ENCODE measurements at places on chromosomes 1 and 21.

DNA sequence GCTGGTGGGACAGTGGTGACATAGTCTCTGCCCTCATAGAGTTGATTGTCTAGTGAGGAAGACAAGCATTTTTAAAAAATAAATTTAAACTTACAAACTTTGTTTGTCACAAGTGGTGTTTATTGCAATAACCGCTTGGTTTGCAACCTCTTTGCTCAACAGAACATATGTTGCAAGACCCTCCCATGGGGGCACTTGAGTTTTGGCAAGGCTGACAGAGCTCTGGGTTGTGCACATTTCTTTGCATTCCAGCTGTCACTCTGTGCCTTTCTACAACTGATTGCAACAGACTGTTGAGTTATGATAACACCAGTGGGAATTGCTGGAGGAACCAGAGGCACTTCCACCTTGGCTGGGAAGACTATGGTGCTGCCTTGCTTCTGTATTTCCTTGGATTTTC is 58.4 kb downstream of the LAMC2 start:
- DNase-seq: no peak

DNA sequence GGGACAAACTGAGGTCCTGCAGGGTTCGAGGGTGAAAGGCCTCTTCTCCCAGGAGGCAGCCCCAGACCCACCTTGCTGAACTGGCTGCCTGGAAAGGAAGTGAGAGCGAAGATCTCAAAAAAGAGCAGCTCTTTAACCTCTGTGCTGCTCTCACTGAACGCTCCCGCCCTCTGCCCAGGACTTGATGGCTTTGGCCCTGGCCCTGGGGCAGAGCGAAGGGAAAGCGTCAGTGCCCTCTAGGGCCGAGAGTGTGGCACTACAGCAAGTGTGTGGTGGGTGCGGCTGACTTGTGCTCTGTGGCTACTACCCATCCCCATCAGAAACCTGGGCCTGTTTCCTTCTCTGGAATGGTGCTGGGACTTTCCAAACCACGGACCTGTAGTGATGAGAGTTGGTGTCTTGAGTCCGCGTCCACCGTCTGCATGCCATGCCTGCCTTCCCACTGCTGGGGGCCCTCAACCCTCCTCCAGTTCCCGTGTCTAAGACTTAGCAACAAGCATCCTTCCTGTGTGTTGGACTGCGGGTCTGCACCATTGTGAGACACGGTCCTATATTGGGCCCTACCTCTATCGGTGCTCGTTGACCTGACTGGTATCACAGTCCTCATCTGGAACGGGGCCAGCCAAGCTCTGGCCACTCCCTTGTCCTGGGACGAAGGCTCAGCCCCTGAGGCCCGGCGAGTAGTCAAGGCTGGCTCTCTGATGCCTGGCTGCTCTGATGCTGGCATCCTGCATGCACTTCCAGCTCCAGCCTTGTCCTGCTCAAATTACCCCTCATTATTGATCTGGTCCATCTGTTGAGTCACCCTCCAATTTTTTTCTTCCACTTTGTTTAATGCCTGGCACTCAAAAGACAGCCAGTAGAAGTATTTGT is 180.3 kb downstream of the DISC1 start:
- peak; percentile 53 for DNase-seq

GRCh38 chr1:1118876-1119220 is 3.0 kb upstream of the C1orf159 start:
- no peak for DNase-seq

DNA sequence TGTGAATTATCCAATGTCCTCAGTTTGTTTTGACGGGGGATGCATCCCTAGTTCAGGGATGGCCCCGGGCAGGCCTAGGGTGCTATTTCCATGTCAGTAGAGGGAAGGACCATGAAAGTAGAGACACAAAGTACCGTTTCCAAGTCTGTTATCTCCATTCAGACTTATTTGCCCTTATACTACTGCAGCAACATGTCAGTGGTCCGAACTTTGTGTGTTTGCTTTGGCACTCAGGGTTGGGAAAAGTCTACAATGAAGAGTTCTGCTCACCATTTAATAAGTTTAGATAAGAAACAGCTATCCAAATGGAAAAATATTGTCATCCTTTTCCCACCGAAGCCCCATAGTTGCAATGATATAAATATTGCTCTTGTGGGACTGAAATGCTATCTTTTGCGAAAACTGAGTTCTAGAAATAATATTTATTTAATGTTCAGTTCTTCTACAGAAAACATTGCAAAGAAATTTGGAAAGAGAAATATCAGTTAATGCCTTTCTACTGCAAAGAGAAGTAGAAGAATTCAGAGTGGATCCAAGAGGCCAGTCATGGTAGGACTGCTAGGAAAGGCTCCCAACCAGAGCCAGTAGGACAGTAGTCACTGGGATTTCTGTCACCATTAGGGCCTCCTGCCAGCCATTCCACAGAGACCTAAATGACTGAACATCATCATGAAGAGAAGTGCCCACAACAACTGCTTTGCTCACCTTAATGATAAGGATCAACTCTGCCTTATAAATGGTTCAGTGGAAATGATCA is 11.5 kb upstream of the AGT start:
- DNase-seq: no peak

DNA sequence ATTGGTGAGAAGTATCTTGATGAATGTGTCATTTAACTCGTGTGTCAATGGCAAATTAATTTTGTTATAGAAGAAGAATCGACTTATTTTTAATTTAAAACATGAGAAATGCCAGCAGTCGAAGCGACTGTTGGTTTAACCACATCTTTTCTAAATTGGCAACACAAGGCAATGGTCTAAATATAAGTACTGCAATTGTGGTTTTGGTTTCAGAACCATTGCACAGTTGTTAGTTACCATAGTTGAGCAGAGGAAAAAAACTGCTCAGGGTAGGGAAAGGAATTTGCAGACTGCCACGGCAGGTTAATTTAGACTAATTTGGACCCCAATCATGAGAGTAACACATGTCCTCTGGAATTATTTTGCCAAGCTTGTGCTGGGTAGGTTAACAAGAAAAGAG is 185.6 kb upstream of the RUNX1 start:
- DNase-seq: no peak

DNA sequence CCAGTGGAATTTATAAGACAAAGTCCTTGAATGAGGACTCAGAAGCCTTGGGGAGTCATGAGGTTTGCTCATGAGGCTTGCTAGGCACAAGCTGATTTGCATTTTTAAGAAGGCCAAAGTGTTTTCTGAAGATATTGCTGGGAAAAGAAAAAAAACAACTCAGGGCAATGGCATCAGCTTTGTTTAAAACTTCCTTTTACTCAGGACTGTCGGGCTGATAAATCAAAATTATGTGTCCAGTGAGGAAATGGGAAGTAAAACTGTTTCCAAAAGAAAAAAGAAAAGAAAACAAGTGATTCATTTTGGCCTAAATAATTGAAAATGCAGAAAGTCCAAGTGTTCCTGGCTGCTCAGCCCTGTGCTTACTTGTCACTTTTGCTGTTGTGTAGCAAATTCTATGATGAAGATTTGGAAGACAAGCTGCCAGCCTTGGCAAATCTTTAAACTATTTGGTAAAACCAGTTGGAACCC is 282.4 kb downstream of the HLX start:
- DNase-seq: no peak

GRCh38 chr1:6342056-6342455 is 51.5 kb downstream of the ACOT7 start:
- no peak for DNase-seq

DNA sequence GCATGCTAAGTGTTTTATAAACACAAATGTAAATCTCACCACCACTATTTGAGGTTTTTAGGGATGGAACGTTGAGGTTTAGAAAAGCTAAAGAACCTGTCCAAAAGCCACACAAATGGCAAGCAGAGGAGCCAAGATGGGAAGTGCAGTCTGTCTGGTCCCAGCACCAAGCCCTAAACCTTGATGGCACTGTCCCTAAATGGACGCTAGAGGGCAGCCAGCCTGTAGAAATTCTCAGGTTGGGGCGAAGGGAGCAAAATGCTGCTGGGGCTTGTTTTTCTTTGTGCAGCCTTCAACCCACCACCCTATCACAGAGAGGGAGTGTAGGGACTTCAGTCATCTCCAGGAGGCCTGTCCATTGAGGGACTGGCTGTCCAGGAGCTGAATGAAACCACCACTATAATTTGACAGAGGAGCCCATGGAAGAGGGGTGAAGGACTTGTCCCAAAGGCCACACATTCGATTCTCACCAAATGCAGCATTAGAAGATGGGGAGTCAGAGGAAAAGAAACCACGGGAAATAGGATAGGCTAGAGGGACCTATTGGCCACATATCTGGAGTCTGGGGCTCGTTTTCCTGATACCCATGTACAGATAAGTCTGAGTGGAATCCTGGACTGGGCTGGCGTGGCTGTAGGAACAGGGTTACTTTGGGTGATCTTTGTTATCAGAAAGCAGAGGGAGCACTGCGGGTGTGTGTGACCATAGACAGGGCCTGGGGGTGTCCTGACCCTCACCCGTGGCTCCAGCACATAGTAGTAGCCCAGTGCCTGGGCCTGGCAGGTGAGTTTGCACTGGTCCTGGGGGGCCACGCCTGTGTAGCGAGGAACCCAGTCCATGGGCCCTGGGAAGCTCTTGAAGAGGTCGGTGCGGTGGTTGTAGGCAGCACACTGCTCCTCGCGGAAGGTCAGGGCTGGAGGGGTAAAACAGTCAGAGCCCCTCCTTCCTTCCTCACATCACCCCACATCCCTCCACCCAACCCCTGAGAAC is 6.1 kb downstream of the ADAMTS4 start:
- peak; percentile 69 for DNase-seq

All from 8988T (cell line).